ENCODE measurements at places on chromosomes 3 and 15.
A peak's percentile ranks its signal among the peaks of the same experiment; 100 is the strongest.

DNA sequence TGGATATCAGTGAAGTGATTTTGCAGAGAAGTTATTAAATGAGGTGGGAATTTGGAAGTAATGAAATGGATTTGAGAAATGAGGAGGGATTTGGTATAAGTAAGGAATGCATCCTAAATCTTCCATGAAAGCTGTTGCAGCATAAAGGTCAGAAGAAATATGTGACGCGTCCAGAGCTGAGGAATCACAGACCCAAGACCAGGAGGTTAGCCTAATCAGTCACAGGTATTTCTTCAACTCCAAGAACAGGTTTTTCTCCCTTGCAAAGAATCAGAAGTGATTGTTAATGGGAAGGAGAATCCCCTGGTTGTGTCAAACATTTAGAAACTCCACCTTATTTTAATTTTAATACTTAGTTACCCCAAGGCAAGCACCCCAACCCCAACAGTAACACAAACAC lies 253.2 kb downstream of the MEX3B start:
- no peak for DNase-seq

DNA sequence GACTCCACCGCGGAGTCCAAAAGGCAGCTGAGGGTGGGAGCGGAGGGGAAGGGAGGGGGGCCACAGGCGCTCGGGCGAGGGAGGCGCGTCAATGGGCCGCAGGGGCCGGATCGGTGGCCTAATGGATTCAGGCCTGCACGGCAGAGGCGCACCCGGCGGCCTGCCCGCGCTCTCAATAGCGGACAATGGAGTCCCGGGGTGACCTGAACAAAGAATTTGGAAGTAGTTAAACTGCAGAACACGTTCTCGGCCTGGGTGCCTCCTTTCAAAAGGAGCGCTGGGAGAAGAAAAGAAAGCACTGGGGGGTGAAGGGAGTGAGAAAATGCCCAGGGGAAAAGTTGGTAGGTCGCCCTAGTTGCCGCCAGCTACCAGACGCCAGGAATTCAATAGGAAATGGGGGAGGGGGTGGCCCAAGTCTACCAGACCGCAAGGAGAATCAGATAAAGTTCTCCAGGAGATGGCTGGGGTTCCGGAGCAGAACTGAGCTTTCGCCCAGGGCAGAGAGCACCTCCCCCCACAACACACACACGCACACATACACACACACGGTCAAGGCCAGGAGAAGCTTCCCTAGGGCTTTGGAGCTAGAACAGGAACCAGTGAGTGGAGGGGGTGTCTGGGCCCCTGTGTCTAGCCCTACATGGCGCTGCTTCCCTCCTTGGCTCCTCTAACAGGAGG lies 25.8 kb upstream of the POLG start:
- DNase-seq, result no peak

- DNase-seq, result no peak
Observed at GRCh38 chr3:175777495-175777894, 918.4 kb downstream of the NAALADL2 start.

DNA sequence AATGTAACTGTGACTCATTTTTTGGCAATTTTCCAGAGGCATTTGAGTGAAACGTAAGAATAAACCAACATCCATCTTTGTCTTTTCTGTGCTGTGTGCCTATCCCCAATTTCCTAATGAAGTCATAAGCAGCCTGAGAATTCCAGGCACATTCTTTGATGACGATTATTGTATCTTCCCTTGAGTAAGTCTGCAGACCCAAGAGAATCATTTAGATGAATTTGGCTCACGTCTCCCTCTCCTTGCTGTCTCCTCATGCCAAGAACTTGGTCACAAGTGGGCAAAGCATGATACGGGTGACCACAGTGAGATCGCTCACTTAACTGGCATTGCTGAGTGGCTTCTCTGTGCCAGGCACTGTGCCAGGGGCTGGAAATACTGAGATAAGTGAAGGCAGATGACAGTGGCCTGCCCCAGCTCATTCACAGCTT lies 384.5 kb upstream of the IL12A start:
- no peak for DNase-seq

GRCh38 chr15:98677345-98678059 lies 29.2 kb downstream of the IGF1R start:
- DNase-seq, result no peak

DNA sequence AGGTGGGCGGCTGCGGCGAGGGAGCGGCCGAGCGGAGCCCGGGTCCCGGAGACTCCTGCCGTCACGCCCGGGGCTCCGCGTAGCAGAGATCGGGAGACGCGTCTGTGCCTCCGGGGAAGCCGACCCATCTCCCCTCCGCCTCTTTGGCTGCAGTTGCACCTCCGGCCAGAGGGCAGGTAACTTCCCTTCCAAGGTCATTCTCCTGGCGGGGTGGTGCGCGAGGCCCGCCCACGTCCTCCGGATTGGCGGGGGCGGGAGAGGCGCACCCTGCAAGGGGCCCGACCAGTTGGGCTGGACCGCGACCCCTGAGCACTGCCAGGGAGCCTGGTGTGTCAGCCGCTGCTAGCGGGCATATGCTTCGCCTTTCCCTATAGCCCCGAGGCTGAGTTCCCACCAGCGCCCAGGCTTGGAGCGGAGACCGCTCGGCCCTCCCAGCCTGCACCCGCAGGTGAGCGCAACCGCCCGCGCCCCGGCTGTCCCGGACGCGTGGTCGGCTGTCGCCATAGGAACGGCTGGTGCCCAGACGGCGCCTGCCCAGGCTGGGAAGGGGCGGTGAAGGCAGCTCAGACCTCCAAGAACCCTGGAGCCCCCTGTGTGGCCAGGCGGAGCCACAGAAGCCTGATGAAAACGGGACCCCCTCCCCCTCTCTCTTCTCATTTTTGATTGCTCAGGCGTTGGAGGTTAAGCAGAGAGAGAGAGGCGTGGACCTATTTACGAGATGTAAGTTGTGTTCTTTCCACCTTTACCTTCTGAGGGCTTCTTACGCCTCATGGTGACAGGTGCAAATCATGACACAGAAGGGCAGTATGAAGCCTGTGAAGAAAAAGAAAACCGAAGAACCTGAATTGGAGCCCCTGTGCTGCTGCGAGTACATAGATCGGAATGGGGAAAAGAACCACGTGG lies 453 bp downstream of the ZDHHC23 start:
- DNase-seq, result peak; percentile 28

- DNase-seq, result no peak
Observed at GRCh38 chr3:3013317-3014052, 96.7 kb downstream of the IL5RA start.

- DNase-seq, result no peak
Observed at GRCh38 chr3:181794011-181794790, 82.5 kb downstream of the SOX2 start.

DNA sequence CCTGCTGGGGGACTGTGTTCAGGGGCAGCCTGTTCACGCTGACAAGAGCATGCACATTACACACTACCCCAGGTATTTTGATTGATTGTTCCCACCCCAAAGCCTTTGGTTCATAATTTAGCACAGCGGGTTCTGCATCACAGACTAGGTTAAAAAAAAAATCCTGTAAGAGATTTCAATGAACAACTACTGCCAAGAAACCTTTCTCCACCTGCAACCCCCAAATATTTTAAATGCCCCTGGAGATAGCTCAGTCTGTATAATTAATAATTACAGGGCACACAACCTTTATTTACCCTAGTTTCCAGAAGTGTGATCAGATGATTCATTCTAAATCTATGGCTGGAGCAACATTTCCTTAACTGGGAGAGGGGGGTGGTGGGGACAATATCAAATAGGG lies 87.6 kb downstream of the NR2F2 start:
- no peak for DNase-seq

- DNase-seq, result no peak
Observed at GRCh38 chr15:93973287-93973686, 258.1 kb upstream of the MCTP2 start.

DNA sequence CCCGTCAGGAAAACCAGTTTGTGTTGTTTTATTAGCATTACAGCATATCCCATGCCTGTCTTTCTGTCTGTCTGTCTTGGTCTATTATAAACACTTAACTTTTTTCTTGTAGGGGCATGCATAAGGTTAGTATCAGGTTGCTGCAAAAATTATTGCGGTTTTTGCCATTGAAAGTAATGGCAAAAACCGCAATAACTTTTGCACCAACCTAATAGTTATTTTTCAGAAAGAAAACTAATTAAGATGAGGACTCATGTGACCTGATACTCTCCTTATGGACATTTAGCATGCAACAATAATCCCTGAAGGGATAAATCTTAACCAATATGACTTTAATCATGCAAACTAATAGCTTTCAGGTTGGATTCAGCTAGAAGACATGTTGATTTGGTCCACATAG lies 326.7 kb upstream of the SUCLG2 start:
- DNase-seq, result no peak

- DNase-seq, result no peak
Observed at GRCh38 chr3:177824190-177824786, 627.0 kb upstream of the TBL1XR1 start.

DNA sequence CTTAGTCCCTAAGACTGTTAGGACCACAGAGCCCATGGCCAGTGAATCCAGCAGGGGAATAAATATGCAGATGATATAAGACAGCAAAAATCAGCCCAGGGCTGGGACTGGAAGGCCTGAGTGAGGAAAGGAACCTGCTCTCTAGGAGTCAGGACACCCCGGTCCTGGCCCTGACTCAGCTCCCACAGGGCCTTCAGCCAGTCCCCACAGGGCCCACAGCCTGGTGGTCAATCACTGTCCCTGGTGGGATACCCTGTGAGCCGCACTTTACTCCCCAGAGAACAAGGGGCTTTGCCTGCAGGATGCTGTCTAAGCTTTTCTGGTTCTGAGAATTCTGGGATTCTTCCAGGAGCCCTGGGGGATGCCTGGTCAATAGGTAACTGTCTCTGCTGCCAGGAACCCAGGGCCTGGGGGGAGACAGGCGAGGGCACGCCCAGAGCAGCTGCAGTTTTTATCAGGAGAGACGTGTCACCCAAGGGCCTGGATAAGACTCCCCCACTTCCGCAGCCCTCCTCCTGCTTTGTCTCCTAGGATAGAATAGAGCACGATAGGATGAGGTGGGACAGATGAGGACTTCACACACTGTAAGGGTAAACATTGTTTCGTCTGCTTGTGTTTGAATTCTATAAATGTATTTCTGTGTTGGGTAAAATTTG lies 49.5 kb upstream of the MCF2L2 start:
- no peak for DNase-seq

GRCh38 chr3:134237454-134238145 lies 13.1 kb downstream of the RYK start:
- DNase-seq, result no peak

DNA sequence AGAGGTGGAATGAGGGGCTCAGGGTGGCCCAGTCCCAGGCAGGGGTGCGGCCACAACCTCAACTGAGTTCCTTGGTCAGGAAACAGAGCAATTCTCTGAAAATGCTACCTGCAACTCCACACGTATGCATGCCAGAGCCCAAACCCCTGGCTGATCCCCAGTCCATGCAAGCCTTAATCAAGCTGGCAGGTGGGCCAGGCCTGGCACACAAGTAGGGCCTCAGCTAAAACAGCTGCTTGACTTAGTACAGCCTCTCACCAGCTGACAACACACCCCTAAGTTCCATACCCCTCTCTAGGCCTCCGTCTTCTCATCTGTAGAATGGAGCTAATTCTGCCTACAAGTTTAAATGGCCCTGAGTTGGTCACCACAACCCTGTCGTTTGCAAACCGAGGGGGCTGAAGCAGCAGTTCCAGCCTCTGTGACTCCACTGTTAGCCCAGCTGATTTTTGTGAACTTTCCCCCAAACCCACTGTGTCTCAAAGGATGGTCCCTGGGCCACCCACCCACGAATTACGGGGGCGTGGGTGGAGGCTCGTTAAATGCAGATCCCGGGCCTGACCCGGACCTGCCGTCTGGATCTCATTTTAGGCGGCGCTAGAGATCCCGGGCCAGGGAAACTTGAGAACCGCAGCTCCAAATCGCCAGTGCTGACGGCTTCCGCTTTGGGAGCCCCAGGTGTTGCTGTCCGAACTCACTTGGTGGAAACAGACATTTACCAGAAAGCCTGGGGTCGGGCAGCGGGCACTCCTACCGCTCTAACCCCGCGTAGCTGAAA lies 927 bp downstream of the CHDH start:
- DNase-seq, result no peak

GRCh38 chr3:132032959-132033358 lies 1.9 kb downstream of the CPNE4 start:
- no peak for DNase-seq

GRCh38 chr15:77858792-77859490 lies 218.6 kb downstream of the TBC1D2B start:
- DNase-seq, result no peak

GRCh38 chr3:48784426-48785120 lies 63.1 kb downstream of the PRKAR2A start:
- no peak for DNase-seq

- DNase-seq, result no peak
Observed at GRCh38 chr15:52546031-52546751, 17.5 kb upstream of the MYO5A start.

DNA sequence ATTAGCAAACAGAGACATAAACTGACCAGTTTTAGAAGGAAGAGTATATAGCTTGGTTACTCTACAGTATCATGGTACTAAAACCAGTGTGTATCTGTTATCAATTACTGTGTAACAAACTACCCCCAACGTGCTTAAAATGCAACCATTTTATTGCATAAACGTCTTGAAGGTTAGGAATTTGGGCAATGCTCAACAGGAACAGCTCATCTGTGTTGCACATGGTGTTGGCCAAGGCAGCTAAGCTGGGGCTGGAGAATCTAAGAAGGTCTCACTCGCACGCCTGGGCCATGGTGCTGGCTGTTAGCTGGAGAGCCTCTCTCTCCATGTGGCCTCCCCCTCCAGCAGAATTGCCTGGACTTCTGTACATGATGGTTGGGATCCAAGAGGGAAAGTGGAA lies 81.2 kb upstream of the THBS1 start:
- DNase-seq, result no peak

GRCh38 chr15:86608461-86609205 lies 529.0 kb downstream of the AGBL1 start:
- no peak for DNase-seq

DNA sequence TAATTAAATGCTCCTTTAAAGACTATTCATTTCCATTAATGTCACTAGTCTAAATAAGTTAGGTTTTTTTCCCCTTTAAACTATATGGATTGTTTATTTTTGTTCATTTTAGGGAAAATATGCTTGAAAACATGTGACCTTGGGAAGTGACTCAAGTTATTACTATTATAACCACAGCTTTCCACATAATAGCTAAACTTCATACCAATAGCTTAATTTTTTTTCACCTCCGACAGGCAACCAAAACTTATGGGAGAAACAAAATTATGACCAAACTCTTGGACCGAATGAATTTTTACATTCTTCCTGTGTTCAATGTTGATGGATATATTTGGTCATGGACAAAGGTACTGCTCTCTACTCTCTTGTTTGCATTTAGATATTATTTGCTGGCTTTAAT lies 16.2 kb downstream of the CPA3 start:
- DNase-seq, result no peak

DNA sequence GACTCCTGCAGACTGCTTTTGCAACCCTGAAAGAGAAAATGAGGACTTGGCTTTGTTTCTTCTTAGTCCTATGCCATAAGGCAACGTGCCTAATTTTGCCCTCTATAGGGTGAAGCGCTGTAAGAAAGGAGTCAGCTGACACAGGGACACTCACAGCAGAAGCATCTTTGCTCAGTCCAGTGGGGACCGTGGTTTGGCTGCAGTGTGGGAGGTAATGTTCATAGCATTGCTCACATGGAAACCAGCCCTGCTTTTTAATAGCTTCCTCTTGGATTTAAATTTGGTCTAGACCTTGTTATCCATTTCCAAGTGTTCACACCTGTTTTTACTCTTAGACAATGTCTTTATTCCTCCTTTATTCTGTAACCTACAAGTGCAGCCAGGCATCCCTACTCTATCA lies 1032.1 kb downstream of the NTRK3 start:
- no peak for DNase-seq

- no peak for DNase-seq
Observed at GRCh38 chr3:72679540-72680198, 168.6 kb downstream of the SHQ1 start.
